Temporal lobe (tissue), 4 donors: ENCODE measurements at places on chromosomes 13 and 19. TPM values are rescaled to one million over a fixed set of nuclear protein-coding genes. Genes with fewer than 3 reads are reported as not detected.

Gene LILRB4
- 0.49 TPM for total RNA-seq

Gene GFY
- 0.25 TPM for total RNA-seq

Gene UGGT2
- total RNA-seq = 47.2 TPM

Gene PDX1
- not detected for total RNA-seq

Gene PRODH2
- total RNA-seq = not detected

Gene DIRAS1
- 21.4 TPM for total RNA-seq

Gene GPR180
- 7.6 TPM for total RNA-seq

Gene PRR36
- total RNA-seq = 7.4 TPM

Gene DKKL1
- not detected for total RNA-seq

Gene CARM1
- 17.9 TPM for total RNA-seq

Gene CEACAM8
- 0.25 TPM for total RNA-seq
